ENCODE measurements at places on chromosomes 12 and 14.

DNA sequence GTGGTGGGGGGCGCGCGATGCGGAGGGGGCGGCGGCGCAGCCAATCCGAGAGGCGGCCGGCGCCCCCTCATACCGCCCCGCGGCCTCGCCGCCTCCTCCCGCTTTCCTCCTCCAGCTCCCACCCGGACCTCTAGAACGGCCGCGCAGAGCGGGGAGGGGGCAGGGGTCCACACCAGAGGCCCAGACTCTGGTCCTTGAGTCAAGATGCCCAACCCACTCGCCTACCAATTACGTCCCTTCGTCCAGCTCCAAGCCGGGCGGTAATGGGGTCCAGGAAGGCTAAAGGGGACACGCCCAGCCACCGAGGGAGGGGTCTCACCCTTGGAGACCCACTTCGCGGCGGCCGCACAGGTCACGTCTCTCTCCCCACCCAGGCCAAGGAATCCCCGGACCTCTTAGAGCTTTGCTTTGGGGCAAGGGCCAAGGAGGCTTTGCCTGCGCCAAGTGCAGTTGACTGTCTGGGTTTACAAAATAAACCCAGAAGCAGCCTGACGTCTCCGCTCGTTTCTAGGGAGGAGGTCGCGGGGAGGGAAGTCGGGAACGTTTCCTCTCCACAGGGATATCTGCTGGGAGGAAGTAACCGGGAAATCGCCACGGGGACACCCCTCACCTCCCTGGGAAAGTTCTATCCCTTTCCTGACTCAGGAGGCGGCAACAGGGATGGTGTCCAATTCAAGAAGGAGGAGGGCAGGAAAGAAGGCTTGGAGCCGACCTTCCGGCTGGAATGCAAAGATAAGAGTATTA, 394 bp upstream of the AMIGO2 start:
- DNase-seq, result peak; percentile 64

- peak; percentile 26 for DNase-seq
Measured at GRCh38 chr14:76473481-76474263, 97.7 kb downstream of the ESRRB start.

DNA sequence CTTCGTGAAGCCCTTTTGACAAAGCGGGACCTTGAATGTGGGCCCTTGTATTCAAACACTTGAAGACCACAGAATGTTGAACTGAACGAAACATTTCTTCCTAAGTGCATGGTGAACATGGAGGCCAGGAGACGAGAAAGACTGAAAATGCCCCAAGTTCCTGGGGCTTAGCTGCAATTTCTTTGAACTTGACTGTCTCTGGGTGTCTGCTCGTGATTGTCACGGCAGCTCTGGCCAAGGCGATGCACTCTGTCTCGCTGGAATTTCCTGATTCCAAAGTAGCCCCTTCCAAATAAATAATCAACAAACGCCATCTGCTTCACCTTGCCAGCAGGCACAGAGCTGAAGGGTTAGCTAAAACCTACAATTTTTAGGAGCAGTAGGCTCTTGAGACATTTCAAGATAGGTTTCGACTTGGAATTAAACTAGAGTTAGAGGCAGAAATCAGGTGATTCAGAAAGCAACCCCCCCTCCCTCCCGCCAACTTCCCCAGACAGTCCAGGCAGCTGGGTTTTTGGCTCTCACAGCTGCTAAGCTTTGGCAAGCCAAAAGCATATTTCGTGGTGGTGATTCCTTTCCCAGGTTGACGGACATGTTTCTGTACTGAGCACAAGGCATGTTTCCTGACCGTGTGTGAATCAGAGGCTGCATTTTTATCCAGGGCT, 13.5 kb upstream of the IRF2BPL start:
- peak; percentile 38 for DNase-seq

GRCh38 chr14:74290415-74290814, 12.3 kb downstream of the ABCD4 start:
- DNase-seq, result no peak

- DNase-seq, result peak; percentile 32
Measured at GRCh38 chr12:7108796-7109571, at the start of gene C1RL. Gene C1RL (minus strand): TSS chr12:7109214. CDS start chr12:7109180, 34 bp downstream.

DNA sequence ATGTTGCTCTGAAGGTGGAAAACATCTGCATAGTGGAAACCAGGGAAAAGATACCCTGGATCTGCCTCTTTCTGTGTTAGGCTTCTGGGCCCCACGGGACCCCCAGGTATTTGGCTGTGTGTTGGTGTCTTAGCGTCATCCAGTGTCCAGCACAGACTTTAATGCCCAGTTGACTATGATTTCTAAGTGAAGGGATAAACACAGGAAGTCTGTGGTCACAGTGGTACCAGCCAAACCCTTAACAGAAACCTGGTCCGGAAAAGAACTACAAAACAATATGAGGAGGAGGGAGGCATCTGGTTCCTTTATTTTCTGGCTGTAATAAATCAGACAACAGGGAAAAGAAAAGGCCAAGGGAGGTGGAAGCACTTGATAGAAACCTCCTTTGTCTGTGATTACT, 56.4 kb downstream of the CMKLR1 start:
- DNase-seq, result no peak

- DNase-seq, result no peak
Measured at GRCh38 chr12:83954071-83954789, 958.4 kb downstream of the SLC6A15 start.

DNA sequence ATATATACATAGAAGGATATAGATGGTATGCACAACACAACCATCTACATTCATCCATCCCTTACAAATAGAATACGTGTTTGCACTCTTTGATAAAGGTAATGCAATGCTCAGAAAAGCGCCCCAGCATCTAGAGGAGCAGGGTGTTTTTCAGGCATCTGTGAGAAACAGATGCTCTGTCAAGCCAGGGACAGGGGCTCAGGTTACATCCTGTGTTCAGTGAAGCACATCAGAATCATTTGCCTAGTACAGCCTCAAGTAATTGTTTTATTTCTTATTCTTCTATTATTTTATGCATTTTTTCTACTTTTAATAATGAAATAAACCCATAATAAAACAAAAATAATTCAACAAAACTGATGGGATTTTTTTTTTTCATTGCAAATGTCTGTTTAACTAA, 50.5 kb upstream of the HIF1A start:
- DNase-seq, result peak; percentile 36

DNA sequence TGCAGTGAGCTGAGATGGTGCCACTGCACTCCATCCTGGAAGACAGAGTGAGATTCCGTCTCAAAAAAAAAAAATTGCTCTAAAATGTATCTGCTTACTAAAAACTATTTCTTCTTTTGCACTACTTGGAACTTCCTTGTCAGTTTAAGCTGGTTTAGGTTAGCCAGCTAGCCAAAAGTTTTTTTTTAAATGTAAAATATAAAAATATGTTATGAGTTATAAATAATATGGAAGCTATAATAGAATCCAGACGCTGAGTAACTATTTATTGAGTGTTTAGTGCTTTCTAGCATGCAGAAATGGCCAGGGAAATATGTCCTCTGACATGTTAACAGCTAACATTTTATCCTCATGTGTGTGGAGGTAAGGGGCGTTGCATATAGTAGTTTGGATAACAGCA, 85.6 kb downstream of the PLEKHA5 start:
- no peak for DNase-seq

GRCh38 chr12:5561057-5561456, 129.1 kb downstream of the NTF3 start:
- no peak for DNase-seq

DNA sequence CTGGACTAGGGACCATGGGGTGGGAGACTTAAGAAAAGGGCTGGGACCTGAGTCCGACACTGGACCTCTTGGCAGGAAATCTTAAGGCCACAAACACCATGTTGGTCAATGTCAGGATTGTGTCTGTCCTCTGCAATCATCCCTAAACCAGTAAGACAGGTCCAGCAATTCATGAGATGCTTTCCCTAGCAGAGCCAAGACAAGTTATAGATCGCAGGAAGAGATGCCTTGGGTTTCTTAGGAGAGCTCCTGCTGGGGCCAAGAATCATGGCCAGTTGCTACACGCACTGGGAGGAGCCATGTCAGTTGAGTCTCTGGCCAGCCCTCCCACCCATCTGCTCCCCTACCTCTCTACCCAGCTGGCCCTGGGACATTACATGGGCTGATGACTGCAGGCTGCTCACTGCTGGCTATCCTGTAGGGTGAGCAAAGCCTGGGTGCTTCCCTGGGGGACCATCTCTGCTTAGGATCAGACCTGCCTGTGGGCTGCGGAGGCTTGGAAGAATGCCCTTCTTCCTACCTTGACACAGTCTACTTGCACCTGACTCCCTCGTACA, 14.2 kb downstream of the PLEKHH1 start:
- no peak for DNase-seq

DNA sequence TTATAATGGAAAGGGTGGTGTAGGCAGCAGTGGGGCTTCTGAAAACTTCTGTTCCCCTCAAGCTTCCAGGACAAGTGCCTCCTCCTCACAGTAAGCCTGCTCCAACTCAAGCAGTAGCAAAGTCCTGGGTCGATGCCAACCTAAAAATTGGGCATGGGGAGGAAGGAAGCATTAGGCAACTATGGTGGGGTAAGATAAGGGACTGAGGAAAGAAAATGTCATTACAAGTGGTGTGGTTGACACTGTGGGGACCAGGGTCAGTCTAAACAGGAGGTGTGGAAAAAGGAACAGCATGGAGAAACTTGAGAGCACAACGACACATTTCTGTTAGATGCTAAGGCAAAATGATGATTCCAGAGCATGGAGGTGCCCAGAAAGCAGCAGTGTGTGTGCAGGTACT, 34.9 kb downstream of the WIF1 start:
- no peak for DNase-seq

- DNase-seq, result no peak
Measured at GRCh38 chr12:20398686-20399085, 30.3 kb downstream of the PDE3A start.

DNA sequence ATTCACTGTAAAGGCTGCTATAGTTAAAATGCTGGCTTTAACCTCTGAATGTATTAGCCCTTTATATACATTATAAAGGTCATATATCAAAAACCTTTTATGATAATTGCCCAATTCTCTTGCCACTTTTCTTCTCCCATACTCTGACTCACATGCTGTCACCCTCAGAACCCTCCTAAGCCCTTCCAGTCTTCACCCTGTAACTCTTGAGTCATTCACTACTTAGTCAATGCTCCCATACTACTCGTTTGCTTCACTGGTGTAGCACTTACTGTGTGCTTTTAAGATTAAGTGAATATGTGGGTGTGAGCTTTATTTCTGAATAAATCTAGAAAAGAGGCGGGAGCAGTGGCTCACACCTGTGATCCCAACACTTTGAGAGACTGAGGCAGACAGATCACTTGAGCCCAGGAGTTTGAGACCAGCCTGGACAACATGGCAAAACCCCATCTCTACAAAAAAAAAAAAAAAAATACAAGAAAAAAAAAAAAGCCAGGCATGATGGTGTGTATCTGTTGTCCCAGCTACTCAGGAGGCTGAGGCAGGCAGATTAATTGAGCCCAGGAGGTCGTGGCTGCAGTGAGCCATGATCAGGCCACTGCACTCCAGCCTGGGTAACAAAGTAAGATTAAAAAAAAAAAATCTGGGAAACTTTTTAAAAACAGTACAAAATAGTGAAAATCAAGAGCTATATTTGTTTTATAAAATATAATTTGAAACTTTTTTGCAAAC, 37.6 kb downstream of the SPATA7 start:
- DNase-seq, result no peak

DNA sequence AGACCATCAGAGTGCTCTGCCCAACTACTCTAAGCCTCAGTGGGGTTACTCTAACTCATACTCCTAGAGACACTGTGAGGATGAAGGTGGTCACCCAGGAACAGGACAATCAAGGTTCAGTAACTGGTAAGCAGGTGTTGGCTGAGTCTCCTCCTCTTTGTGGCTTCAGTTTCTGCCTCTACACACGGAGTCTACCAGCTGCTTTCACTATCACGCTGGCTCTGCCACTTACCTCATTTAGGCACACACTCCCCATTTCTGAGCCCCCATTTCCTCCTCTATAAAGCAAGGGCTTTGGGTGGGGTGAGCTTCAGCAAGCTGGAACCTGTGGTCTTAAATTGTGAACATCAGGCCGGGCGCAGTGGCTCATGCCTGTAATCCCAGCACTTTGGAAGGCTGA, 7.3 kb upstream of the TCHP start:
- DNase-seq, result no peak

GRCh38 chr12:110046451-110047187, 1.7 kb downstream of the C12orf76 start:
- DNase-seq, result no peak

DNA sequence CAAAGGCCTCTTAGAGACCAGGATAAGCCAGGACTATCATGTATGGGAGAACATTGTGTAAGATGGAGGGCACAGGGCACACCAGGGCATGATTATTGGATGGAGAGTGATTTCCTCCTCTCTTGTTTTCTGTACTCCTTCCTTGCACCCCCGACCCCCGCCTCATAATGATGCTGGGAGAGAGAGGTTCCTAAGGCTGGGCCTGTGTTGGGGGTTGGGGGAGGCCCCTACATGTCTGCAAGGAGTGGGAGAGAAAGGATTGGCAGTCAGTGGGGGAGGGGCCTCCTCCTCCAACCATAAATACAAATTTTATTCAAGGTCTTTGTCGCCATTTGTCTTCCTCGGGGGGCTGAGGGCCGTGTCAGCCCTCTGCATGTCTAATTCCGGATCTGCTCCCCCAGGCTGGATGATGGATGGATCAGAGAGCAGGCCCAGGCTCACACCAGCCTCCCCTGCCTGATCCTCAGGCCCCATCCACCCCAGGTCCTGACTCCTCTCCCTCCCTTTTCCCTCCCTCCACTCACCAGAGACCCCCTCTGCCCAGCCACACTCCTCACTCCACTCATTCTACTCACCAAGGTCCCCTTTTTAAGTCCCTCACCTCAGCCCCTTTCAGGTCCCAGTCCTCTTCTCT, 2.0 kb upstream of the C1QL4 start:
- DNase-seq, result no peak

DNA sequence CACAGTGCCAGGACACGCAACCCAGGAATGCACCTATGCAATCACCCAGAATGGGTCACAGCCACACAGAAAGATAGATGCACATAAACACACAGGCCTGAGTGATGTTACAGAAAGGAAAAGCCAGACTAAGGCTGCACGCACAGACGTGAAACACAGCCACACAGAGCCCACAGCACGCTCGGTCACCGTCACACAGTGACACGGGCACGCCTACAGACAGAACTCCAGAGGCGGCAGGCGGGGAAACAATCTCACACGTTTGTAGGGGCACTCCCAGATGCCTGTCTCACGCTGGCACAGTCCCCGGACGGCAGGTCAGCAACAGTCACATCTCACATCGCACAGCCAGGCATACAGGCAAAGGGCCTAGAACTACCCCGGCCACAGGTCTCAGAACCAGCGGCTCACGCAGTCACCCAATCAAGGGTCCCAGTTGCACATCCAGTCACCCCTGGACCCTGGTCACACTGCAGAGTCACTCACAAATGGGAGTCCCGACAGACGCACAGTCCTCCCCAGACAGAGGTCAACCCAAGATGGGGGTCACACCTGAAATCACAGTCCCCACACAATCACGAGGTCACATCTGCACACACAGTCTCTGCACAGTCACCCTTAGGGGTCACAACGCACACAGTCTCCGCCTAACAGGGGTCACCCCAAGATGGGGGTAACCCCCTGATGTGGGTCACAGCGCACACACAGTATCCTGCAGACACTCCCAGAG, 790 bp downstream of the SSH1 start:
- DNase-seq, result no peak

- no peak for DNase-seq
Measured at GRCh38 chr12:86774841-86775388, 518.7 kb upstream of the MGAT4C start.

GRCh38 chr12:110304061-110304551, 23.1 kb downstream of the ATP2A2 start:
- DNase-seq, result no peak

All from SHP77 treated with DMSO at 0.1 percent for 48 hours (cell line).